CD4-positive, alpha-beta T cell (primary cell): ENCODE measurements at places on chromosomes 5 and 9.

DNA sequence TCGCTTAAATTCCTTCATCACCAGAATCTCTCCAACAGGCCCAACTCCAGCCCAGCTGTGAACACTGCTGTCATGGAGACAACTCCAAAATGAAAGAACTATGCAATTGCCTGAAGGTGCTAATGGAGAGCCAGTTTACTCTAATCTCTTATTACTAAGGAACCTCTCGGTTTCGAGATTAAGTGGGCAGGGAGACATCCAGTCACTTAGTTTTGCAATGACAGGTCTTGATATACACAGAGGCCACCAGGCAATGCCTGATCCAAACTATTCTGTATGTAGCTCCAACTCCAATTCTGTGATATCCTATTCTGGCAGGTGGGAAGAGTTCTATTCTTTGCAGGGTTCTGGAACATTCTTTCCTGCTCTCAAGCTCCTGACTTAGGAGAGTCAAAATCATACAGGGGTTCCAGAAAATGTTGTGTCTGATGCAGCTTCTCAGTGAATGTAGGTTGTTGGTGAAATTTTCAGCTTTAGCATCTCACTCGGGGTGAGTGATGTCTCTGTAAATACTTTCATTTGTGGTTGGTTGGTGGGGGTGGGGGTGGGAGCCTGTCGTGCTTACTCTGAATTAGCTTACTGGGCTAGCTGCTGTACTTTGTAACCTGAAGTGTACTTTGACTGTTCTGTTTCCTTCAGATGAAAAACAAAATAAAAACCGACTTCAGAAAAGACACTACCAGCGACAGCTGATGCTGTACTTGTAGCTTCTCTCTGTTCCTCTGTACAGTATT is 170.9 kb downstream of the PALM2AKAP2 start:
- no peak for DNase-seq

DNA sequence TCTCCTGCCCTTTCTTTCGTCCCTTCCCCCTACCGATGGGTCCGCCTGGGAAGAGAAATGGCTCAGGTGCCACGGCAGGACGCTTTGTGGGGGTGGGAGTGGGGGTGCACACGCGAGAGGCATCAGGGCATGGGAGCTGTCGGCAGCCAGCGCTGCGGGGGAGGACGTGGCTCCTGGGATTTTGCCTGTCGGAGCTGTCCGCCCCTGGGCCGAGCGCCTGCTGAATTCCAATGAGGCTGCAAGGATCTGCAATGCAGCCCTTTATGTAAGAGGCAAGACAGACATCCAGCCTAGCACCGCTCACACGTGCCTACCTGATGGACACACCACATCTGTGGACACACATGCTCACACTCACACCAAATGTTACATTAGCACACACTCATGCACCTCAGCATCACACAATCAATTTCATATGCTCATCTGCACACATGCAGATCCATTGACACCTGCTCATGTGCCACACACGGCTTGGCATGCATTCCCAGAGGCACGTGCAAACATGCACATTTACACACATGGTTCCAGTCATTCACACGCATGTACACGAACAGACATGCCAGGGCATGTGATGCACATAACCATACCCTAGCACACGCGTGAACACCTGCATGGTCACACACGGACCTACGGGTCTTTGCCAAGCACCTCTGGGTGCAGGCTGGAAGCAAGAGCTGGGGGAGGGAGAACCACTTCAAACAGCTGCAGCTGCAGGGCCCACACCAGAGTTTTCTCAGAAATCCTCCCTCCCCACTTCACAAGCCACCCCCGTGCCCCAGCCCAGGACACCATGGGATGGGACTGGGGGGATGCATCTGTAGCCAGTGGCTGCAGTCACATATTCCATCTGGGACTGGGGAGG is 1.4 kb downstream of the GRIN1 start:
- DNase-seq, result no peak

DNA sequence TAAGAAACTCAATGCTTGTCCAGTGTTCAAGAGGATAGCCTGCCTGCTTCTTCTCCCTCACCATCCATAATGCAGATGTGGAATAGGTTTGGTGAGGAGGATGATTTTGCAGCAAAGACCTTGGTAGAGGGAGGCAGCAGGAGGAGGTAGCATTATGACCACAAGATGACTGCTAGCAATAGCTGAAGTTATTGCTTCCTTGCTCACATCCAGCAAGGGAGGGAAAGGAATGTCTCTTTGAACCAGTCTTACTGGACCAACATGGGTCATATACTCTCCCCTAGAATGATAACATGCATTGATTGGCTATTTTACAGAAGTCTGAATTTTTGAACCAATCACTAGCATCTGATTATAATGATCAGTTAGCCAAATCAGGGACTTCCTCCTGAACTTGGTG is 607.6 kb downstream of the EBF1 start:
- no peak for DNase-seq

DNA sequence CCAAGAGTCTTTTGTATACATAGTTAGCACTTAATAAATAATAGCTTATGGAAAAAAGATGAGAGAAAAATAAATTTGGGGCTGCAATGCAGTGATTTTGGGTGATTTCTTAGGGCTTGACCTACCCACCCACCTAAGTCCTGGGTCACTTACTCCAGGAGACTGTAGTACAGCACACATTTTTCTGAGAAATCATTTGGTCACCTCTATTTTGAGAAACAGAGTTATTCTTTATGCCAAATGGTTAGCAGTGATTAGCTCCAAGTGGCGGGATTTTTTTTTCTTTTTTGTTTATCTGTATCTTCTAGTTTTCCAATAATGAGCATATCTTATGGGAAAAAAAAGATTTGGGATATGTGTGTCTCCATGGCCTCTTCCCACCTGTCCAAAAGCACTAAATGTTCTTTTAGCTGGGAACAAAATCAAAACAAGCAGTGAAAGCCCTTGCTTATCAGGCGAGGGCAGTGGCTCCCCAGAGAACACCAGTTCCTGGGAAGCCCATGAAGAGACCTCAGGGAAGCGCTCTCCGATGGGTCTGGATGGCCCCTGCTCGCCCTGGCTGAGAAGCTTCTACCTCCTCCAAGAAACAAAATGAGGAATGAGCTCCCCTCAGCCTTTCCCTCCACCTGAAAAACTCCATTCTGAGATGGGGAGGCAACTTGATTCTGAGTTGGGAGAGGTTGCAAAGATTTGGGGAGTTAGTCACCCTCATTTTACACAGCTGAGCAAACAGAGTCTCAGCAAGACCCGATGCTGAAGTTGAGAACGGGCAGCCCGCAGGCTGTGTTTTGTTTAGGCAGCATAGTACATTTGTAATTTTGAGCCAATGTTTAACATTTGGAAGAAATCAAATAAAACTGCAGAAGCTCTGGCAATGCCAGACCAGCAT is 69.9 kb downstream of the CYFIP2 start:
- no peak for DNase-seq

GRCh38 chr9:99169086-99169485 is 52.7 kb downstream of the ALG2 start:
- no peak for DNase-seq

- DNase-seq, result no peak
Measured at GRCh38 chr9:72349240-72349639, 15.8 kb downstream of the ZFAND5 start.

GRCh38 chr5:100771181-100771580 is 131.9 kb downstream of the ST8SIA4 start:
- DNase-seq, result no peak

DNA sequence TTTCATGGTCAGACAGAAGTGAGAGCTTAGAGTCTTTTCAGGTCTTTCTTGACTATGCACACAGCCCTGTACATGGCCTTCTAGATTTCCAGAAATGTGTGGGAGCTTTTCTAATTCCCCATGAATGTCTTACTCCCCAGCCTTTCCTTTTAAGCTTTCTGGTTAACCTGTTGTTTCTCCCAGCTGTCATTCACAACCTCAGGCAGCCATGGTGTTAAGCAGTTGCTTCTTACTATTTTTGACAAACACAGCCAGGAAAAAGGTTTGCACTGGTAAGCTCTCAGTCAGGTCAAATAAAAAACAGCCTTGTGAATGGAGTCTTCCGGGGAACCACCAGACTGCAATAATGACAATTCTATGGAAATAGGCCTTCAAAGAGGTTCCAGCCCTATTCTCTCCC is 84.9 kb downstream of the MTREX start:
- DNase-seq, result no peak

- no peak for DNase-seq
Measured at GRCh38 chr9:8651070-8651845, 851.7 kb upstream of the DMAC1 start.

DNA sequence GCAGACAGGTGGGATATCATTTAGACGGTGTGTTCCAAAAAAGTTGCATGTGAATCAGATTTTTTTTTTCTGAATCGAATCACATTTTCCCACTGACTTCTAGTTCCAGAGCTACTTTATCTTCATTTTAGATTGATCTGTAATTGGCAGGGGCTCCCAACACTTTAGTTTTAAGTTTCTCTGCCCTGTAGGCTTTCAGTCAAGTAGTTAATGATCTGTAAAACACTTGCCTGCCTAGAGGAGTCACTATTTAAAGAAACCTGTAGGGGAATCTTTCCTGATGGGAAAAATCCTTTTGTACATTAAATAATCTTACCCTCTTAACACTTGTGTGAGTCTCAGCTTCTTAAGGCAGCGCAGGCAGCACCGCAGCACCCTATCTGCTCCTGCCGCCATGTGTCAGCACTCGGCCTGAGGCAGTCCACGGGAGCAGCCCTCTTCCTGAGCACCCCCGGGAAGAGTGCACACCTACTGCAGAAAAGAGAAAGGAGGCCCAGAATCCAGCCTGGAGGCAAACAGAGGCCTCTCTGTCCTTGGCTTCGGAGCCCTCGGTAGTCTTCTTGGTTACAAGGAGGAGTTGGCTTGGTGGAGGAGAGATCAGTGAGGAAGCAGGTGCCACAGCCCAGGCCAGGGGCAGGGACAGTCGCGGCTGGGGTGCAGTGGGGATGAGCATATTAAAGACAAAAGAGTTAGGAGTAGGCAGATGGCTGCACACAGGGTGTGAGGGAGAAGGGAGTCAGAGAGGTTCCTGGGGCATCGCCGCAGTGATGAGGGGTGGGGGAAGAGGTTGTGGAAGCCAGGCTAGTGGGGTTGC is 209.3 kb downstream of the GAPVD1 start:
- no peak for DNase-seq

DNA sequence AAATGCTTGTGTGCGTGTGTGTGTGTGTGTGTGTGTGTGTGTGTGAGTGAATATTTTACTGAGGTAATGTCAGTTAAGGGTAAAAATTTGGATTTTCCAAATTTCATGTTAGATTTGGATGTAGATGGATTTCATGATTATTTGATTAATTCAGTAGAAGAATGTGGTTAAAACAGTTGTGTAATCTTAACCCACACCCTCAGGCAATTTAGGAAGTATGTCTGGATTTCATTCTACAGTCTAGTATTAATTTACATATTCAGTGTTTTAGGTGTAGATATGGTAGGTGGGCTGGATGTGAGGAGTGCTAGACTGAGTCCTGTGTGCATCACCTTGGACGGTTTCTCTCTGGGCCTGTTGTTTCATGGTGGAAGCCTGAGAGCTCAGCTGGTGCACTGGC is 99.1 kb upstream of the CKMT2 start:
- DNase-seq, result no peak

GRCh38 chr5:66343370-66344071 is 199.4 kb downstream of the SREK1 start:
- no peak for DNase-seq

DNA sequence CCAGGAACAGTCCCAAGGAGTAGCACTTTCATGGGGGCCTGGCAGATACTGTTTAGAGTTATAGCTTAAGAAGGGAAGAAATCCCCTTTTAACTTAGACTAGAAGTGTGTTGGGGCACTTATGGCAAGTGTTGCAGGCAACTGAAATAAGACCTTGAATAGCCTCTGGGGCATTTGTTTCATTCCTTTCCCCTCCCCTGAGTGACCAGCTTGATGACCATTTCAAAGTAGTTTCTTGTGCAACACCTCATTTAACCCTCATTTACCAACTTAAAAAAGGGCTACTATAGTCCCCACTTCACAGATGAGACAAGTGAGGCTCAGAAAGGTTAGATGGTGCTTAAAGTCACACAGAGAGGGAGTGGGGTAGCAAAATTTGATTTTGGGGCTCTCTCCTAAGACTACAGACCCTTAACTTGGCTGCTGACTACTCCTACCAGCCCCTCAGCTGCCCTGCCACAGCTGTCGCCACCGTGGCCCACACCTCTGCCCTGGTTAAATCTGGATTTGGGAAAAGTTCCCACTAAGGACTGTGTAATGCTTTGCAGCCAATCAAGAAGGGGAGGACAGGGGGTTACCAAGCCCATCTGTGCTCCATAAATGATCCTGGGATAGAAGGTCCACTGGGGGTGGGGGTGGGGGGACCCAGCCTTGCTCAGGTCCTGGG is 5.5 kb downstream of the PDLIM4 start:
- DNase-seq, result no peak

DNA sequence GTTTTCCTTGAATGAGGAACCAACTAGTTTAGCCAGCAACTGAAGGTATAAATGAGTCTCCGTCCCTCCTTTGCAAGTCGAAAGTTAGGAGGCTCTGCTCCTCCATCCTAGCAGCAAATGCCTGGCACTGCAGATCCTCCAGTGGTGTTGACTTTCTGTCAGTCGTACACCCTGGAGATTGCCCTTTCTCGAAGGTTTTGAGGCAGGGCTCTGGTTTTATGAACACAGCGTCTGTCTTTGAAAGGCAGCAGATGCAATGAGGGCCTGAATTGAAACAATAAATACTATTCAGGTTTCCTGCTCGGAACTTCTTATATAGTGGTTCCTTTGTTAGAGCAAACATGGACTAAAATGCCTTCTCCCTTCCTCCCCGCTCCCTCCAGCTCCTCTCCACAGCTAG is 284.0 kb downstream of the TMEM38B start:
- DNase-seq, result no peak

GRCh38 chr5:172805018-172805683 is 28.9 kb upstream of the ERGIC1 start:
- DNase-seq, result no peak

DNA sequence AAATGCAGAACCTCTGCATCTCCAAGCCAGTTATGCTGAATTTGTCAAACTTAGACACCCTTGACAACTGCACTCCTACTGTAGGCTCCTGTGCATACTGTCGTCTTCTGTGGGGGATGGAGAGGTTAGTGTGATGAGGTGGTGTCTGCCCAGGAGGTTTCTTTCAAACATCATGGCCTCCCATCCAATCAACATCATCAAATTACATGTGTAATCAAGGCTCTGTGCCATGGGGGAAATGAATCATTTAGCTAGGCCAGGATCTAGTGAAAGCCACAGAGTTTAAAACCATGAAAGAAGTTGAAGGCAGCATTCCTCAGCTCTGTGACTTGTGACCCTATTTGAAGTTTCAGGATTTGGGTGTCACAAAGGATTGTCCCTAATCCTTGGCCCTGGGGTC is 240.6 kb downstream of the MARCHF11 start:
- no peak for DNase-seq

- peak; percentile 55 for DNase-seq
Measured at GRCh38 chr9:35538361-35539234, 48.7 kb downstream of the RUSC2 start.
